ENCODE measurements at places on chromosomes 5 and 9.

GRCh38 chr5:90473396-90474234 lies 956 bp downstream of the MBLAC2 start:
- DNase-seq = peak; percentile 85

- peak; percentile 85 for DNase-seq
Observed at GRCh38 chr9:90801241-90801972, at the start of gene SYK. Gene SYK (plus strand): TSS chr9:90801819. CDS start chr9:90843899, 42,080 bp downstream.

DNA sequence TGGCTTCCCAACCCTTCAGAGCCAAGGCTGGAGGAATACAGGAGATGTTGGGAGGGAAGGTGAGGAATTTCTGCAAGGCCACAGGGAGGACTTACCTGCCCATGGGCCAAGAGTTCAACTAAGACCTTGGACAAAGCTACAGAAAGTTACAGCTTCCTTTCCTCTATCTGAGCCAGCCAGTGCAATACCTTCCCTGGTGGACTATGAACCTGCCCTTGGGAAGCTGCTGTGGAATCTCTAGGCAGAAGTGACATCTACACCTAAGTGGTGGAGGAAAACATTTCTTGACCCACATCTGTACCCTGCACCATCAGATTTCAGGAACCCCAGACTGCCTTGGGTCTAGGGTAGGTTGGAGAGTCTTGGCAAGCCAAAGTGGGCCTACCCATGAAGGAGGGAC lies 6.7 kb upstream of the SKP1 start:
- DNase-seq = no peak

DNA sequence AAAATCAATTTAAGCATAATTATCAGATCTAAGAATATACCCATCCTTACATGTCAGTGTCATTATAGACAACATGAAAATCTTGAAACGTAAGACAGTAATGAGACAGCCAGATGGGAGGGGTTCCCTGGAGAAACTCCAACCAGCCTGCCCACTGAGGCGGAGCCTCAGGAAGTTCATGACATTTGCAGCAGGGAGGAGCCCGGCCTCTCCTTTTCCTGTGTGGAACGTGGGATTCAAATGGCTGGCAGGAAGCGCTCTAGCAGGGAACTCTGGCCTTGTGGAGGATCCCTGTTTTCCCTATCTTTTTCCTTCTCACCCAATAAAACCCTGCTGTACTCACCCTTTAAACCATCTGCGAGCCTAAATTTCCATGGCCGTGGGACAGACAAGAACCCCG lies 176.6 kb upstream of the KCNN2 start:
- DNase-seq = no peak

DNA sequence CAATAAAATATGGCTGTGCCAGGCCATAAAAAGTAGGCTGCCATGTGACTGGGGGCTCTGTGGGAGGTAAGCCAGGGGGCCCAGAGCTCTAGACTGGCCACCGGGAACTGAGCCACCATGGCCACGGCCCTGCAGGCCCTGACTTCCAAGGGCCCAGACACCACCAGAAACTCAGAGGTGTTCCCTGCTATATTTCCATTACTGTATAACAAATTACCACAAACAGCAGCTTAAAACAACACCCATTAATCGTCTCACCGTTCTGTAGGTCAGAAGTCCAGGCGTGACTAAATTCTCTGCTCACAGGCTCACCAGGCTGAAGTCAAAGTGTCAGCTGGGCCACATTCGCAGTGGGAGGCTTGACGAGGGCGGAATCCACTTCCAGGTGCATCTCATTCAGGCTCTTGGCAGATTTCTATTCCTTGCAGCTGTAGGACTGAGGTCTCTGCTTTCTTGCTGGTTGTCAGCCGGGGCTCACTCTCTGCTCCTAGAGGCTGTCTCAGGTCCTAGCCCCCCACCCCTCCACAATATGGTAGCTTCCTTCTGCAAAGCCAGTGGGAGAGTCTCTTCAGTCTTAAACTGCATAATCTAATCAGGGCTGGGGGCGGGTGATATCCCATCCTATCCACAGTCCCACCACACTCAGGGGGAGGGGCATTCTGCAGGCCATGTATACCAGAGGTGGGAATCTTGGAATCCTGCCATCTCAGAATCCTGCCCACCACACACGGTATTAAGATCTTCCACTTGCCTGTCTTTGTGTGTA lies 125.4 kb downstream of the C5orf15 start:
- no peak for DNase-seq

- DNase-seq = no peak
Observed at GRCh38 chr5:34551911-34552433, 104.2 kb upstream of the RAI14 start.

- DNase-seq = no peak
Observed at GRCh38 chr9:77210116-77210515, 32.8 kb downstream of the VPS13A start.

DNA sequence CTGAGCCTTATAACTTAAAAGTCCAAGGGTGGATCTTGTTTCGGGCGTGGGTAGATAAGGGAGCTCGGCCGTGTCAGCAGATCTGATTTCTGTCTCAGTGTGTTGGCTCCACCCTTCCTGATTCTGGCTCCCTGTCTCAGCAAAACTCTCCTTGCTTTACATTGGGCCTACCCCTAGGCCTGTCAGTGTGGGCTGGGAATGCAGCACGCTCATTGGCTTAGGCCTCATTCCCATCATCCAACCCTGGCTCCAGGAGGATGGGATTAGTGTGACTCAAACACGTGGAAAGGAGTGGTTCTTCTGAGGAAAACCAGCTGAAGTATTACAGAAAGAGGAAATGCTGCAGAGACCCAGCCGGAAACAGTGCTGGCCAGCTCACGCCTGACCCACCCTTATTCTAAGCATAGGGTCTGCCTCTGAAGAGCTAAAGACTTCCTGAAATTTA lies 59.9 kb downstream of the ZFAND5 start:
- no peak for DNase-seq

GRCh38 chr5:30572279-30572678 lies 621.2 kb upstream of the CDH6 start:
- peak; percentile 12 for DNase-seq

DNA sequence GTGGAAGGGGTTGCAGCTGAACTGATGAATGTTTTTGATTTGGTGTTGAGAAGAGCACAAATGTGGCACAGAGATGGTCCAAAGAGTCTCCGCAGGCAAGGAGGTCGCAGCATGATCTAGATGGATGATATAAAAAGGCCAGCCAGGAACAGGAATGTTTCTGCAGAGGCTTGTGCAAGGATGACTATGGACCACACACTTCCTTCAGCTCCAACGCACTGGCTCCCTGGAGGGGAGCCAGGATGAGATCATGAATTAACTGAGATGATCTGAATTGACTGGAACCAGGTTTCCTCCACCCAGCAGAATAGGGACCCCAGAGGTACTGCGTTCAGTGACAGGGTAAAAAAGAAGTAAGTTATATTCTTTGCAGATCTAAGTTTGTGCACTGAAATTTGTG lies 89.0 kb downstream of the ARSB start:
- DNase-seq = no peak

DNA sequence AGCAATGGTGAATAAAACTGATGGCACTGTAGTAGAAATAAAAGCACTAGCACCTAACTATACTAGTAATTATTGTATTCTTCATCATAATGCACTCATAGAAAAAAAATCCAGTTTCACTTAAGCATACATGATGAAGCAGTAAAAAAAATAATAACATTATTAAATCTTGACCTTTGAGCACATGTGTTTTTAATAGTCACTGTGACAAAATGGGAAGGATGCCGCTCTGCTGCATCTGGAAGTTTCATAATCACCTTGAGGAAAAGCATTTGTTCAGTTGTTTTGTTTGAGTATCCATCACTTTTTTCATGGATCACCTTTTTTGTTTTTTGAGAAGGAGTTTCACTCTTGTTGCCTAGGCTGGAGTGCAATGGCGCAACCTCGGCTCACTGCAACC lies 13.2 kb downstream of the OR2K2 start:
- DNase-seq = no peak

- DNase-seq = peak; percentile 60
Observed at GRCh38 chr9:19485193-19485592, 76.4 kb downstream of the ACER2 start.

- DNase-seq = peak; percentile 93
Observed at GRCh38 chr9:37994639-37995347, 74.2 kb downstream of the SHB start.

- DNase-seq = no peak
Observed at GRCh38 chr5:91318724-91319123, 64.4 kb downstream of the ARRDC3 start.

GRCh38 chr9:136239135-136239982 lies 6.3 kb downstream of the QSOX2 start:
- no peak for DNase-seq

GRCh38 chr5:83711982-83712601 lies 8.6 kb downstream of the HAPLN1 start:
- peak; percentile 79 for DNase-seq

DNA sequence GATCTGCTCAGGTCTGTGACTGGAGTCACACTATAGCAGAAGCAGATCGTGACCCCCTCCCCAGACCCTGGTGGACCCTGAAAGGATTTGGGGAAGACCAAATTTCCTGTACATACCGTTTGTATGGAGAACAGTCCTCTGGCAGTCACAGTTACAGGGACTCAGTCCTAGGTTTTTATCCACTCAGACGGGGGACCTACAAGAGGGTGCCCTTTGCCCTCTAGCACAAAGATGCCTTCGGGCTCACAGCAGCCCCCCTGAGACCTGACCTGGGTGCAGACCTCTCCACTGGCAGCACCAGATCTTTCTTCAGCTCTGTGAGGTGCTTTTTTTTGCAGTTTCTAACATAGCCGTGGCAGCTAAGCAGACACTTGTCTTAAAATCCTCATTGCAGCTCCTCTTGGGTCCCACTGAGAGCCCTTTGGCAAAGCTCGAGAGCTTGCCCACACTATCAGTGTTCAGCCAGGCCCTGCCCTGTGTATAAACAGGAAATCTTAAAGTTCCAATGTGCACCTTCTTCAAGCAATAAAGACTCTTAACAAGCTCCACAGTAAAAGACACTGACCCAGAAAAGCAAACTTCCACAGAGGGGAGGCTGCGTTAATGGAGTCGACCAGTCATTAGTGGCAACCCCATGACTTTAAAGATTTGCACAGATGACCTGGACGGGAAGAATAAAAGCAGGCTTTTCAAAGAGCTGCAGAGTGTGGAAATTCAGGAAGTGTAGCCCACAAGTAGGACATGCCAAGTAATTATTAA lies 71.8 kb upstream of the LHFPL2 start:
- peak; percentile 70 for DNase-seq

DNA sequence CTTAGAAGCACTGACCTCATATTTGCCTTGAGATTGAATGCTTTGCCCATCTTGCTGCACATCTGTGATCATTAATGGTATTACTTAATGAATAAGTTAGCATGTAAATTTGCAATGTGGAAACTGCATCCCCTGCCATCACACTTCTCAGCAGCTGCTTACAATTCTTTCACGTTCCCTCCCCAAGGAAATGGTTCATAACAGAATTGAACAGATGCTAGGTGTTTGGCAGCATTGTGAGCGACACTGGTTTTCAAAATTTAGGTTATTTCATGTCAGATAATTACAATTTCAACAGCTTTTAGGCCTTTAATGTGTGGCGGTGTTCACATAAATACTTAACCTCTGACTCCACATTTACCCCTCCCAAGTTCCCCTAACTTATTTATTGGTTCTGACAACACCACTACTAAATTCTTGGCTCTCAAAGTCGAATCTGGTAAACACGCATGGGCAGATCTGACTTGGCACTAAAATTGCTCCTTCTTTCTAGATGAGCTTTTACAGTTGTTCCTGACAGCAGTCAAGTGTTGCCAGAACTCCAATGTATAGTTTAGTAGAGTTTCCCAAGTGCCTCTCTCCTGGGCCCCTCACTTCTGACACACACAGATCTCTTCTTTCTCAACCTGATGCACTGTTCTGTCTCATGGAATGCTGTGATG lies 46.8 kb downstream of the SLC1A3 start:
- DNase-seq = no peak

DNA sequence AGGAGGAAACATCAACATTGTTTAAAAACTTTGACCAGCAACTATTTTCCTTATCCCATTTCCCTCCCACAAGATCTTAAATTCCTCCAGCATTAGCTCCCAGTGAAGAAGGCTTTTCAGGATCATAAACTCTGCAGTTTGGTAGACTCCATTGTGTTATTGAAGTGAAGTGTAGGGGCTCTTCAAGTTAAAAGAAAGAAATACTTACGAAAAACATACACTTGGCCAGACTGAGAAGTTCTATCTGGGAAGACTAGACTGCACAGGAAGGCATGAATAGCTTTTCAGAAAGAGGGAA lies 22.3 kb downstream of the LIFR start:
- DNase-seq = no peak

- no peak for DNase-seq
Observed at GRCh38 chr5:7842531-7842930, 8.4 kb downstream of the CFAP90 start.

GRCh38 chr5:117682416-117682815 lies 1107.8 kb upstream of the SEMA6A start:
- DNase-seq = no peak
